SK-N-MC (cell line): ENCODE measurements at places on chromosomes 13 and 19.
A peak's percentile ranks its signal among the peaks of the same experiment; 100 is the strongest.

DNA sequence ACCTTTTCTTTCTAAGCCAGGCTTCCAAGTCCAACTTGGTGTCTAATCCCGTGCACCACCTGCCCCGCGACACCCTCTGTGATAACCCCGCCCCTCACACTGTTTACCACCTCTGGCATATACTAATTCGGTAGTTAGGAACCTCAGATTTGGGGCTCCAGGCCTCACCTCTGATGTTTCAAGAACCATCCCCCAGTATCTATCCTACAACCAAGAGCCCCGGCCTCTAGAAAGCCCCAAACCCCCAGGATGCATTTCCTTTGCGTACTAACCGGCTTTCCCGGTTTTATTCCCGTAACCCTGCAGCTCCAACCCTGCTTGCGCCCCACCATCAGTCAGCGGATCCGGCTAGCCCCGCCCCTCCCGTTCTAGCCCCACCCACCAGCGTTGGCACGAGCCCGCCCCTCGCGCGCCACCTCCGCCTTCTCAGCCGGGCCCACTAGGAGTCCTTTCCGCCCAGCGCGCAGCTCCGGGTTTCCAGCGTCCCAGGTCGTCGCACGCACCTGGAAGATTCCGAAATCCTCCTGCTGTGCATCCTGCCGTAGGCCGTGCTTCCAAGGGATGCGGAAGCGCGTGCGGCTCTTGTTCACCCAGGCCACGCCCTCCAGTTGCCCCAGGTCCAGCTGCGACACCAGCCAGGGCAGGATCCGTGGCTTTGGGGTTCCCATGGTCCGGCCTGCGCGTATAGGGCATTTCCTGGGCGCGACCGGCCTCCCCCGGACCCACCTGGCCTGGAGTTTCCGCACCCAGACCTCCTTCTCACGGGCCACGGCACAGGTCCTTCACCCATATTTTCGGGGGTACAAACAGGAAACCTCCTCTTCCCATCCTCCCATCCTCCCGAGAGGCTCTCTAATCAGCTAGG, 1.3 kb downstream of the IRF3 start:
- no peak for DNase-seq

- DNase-seq: no peak
Measured at GRCh38 chr13:79973533-79973963, 367.4 kb downstream of the SPRY2 start.

DNA sequence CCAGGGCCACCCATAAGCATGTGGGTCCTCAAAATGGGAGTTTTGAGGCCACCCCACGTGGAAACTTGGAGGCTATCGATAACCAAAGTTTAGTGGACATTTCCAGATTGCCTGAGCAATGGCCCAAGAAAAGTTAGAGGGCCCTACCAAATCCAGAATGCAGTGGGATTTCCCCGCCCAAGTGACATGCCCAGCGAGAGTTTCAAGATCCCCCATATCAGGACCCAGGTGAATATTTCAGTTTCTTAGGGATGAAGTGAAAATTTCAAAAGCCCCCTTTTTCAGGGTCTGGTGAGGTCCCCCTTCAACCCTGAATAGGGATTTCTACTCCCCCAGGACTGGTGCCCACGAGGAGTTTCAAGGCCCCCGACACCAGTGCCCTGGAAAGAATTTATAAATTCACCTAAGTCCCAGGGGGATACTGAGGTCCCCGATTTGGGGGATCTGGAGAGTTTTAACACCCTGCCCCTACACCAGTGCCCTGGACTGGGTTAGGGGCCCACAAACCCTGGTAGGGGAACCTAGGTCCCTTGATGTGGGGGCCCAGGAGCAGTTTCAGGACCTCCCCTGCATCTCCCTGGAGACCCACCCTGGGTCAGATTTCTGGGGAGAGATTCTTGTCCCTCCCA, 695 bp downstream of the BST2 start:
- no peak for DNase-seq

- no peak for DNase-seq
Measured at GRCh38 chr19:1691589-1692290, 39.3 kb upstream of the TCF3 start.

DNA sequence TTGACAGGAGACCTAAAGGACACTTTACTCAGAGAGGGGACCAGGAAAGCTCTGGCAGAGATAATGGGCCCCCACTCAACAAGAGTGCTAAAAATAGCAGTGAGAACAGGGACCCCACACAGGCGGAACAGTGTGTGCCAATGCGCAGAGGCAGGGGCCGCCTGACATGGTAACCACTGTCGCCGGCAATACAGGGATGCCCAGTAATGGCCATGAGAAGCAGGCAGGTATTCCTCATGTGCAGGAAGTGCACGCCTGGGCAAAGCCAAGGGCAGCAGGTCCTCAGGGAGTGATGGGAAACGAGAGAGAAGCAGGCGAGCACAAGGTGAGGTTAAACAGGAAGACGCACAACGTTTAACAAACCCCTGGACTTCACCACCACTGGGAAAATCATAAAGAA, 757.1 kb downstream of the LIG4 start:
- no peak for DNase-seq

- DNase-seq: peak; percentile 82
Measured at GRCh38 chr19:41746593-41747227, 8.6 kb upstream of the CEACAM6 start.

GRCh38 chr13:109454167-109454917, 332.0 kb downstream of the IRS2 start:
- no peak for DNase-seq

- DNase-seq: no peak
Measured at GRCh38 chr19:14368011-14368513, 13.2 kb upstream of the ADGRE5 start.

DNA sequence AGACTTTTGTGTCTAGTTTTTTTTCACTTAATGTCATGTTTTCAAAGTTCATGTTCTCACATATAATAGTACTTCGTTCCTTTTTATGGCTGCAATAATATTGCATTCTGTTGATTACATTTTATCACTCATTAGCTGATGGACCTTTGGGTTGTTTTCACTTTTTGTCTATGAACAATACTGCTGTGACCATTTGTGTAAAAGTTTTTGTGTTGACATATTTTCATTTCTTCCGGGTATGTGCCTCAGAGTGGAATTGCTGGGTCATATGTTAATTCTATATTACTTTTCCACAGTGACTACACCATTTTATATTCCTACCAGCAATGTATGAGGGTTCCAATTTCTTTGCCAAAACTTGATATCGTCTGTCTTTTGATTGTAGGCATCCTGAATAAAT, 85.8 kb upstream of the MLNR start:
- no peak for DNase-seq

- DNase-seq: no peak
Measured at GRCh38 chr13:67204764-67205163, 25.4 kb downstream of the PCDH9 start.

- DNase-seq: no peak
Measured at GRCh38 chr13:51786425-51787265, 17.3 kb downstream of the DHRS12 start.

DNA sequence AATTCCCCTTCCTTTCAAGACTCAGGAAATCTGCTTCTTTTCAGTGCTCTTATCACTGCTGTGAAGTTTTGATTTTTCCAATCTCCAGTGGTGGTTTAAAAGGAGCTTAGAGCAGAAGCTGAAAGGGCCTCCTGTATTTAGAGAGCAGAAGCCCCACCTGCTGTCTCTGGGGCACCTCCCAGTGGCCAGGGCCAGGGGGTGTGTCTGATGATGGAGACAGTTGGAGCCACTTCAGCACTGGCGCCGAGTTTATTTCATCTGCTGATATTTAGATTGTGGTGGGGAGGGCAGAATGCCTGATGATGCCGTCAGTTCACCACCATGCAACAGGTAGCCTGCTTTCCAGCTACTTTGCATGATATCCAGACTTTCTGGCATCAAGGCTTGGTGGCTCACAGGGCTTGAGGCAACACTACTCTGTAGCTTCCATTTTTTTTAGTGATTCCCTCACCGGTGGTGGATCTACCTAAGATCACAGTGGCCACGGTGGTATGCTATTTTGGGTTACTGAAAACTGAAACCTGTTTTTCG, 371.9 kb downstream of the KCNRG start:
- no peak for DNase-seq

GRCh38 chr19:15248648-15249527, 16.6 kb upstream of the EPHX3 start:
- no peak for DNase-seq

DNA sequence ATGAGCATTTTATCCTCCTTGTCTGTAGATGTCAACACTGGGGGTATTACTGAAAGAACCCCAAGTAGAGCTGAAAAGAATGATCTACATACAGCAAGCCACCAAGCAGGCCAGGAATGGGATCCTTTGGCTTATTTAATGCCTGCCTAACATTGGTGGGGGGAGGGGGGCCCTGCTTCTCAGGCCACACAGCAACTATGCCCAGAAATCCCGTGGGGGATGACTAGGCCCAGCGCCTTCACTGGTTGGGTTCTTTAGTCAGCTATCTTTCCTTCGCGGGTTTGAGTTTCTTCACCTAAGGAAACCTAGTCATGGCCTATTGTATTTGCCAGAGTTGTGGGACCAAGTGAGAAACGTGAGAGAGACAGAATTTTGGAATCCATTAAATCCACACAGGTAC, 80.5 kb downstream of the CCNA1 start:
- no peak for DNase-seq

DNA sequence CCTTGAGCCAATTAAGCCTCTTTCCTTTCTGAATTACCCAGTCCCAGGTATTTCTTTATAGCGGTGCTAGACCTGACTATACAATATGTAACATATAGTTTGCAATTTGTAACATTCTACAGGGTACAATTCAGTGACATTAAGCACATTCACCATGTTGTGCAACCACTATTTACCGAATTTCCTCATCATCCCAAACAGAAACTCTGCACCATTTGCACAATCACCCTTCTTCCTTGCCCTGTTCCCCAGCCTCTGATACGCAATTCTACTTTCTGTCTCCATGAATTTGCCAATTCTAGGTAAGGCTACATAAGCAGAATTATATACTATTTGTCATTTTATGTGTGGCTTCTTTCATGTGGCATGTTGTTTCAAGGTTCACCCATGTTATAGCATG, 13.7 kb upstream of the SIGLEC10 start:
- no peak for DNase-seq

DNA sequence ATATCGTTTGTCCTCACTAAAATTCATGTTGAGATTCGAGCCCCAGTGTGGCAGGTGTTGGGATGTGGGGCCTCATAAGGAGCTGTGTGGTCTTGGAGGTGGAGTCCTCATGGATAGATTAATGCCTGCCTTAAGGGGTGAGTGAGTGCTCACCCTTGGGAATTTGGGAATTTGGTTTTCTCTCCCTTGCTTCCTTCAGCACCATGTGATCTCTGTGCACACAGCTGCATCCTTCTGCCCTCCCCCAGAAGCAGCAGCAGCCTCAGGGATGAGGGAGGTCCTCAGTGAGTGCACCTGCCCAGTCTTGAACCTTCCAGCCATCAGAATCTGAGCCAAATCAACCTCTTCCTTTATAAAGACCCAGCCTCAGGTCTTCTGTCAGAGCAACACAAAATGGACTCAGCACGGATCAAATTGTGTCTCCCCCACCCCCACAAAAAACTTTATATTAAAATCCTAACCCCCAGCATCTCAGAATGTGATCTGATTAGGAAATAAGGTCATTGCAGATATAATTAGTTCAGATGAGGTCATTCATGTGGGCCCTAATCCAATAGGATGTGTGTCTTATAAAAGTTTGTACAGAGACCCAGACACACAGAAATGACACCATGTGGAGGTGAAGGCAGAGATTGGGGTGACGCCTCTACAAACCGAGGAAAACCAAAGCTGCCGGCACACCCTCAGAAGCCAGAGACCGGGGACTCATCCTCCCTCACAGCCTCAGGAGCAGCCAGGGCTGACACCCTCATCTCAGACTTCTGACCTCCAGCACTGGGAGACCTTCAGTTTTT, 12.9 kb downstream of the CYTH2 start:
- no peak for DNase-seq

DNA sequence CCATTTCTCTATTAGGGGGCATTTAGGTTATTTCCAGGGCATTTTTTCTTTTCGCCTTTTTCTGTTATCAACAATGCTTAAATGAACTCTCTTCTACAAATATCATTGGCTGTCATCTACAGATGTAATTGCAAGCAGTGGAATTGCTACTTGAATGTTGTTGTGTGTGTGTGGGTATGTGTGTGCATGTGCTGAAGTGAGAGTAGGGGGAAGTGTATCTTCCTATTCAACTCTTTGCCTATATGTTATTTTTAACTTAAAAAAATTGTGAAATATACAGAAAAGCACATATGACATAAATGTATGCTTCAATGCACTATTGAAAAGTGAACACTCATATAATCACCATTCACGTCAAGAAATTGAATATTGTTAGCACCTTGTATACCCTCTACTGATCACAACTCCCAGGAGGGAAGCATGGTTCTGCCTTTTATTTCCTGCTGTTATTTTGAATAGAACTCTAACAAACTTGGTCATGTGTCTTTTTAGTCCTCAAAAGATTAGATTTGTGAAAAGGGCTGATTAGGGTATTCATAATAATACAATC, 24.7 kb downstream of the WDFY2 start:
- DNase-seq: no peak

- DNase-seq: no peak
Measured at GRCh38 chr13:35025314-35025713, 83.2 kb downstream of the NBEA start.

DNA sequence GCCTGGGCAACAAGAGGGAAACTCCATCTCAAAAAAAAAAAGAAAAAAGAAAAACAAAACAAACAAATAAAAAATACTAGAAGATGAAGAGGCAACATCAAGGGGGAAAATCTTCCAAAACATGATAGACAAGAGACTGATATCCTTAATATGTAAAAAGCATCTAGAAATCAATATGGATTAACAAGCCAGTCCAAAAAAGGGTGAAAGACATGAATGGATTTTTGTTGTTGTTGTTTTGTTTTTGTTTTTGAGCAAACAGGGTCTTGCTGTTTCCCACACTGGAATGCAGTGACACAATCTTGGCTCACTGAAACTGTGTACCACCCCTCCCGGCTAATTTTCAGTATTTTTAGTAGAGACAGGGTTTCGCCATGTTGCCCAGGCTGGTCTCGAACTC, 4.0 kb upstream of the TINCR start:
- no peak for DNase-seq

DNA sequence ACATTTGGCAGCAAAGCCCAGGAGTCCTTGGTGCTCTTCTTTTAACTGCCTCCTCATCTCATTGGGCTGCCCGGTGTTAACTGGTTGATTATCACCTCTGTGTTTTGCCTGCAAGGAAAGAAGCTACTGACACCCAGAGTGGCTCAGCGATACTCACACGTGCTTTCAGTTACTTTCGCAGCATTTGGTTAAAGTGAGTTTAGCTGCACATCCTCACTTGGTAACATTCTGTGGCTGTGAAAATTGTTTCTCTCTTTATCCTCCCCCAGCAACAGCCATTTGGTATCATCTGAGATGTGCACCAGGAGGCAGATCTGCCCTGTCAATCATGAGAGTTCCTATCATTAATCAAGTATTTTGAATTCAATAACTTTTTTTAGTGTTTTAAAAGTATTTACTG, 44.6 kb upstream of the GPR183 start:
- DNase-seq: no peak
